AG20443 (cell line): ENCODE measurements at places on chromosomes 3 and 15.

DNA sequence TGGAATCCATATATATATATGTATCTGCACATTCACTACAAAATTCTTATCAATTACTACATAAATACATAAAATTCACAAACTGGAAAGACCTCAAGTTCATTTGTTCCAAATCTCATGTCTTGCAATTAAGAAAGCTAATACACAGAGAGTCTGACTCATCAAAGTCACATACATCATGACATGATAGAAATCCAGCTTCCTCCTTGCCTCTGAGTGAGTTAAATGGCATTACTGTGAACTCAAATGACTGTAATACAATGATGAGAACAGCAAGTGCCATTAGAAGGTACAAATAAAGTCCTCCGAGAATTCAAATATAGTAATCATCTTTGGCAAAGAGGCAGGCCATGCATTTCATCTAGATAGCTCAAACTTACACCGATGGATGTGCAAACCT, 55.1 kb upstream of the AGTR1 start:
- no peak for DNase-seq

DNA sequence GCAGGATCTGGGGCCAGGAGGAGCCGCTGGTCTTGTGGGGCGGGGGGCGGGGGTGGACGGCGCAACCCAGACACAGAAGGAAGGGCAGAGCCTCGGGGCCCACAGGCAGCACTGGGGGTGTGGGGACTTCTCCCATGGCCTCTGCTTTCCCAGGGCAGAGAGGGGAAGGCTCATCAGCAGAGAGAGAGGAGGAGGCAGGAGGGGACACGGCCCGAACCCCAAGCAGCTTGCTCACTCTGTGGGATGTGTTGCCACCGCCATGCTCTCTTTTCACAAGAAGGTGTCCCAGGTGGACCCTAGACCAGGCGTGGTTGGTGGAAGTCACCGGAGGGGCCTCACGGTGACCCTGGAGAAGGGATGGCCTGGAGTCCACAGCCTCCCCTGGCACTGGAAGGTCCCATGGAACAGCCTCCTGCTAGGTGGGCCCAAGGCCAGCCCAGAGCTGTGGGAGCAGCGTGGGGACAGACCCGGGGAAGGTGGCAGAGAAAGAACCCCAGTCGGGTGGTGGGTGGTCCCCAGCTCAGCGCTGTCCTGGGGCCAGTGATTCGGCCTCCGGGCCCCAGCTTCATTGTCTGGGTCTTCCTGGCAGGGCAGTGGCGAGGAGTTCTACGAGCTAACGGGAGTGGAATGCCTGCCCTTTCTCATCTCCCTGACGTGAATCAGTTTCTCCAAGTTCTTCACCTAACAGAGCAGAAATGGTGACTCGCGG, 46.8 kb upstream of the PCSK6 start:
- DNase-seq, result no peak

GRCh38 chr3:119676020-119676419, 1.2 kb downstream of the COX17 start:
- no peak for DNase-seq

GRCh38 chr15:95068701-95069521, 837.5 kb downstream of the MCTP2 start:
- DNase-seq, result no peak

- no peak for DNase-seq
Observed at GRCh38 chr3:190036631-190037030, 84.1 kb downstream of the P3H2 start.

- DNase-seq, result peak; percentile 52
Observed at GRCh38 chr3:170724599-170725280, 138.9 kb upstream of the SLC7A14 start.

- DNase-seq, result peak; percentile 29
Observed at GRCh38 chr3:172836390-172836997, 86.0 kb downstream of the ECT2 start.
